Effector memory CD4-positive, alpha-beta T cell (primary cell): ENCODE measurements at places on chromosomes 7 and 10.

DNA sequence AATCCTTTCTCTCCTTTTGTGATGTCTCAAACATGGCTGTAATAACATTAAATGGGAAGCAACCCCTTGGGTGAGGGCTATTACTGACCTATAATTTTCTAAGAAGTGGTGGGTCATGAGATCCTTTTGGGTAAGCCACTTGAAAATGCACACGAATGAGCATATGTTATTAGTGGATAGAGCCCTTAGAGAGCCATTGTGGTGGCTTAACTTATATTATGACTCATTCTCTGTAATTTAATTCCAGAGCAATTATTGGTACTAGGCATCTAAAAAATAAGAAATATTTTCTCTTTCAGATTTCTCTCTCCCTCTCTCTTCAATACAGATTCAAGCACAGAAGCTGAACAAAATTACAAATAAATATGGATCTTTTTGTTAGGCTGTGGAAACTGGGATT lies 1177.4 kb upstream of the PHF14 start:
- DNase-seq = no peak

GRCh38 chr10:92829042-92829785 lies 19.1 kb upstream of the EXOC6 start:
- no peak for DNase-seq

- no peak for DNase-seq
Measured at GRCh38 chr10:67815571-67816059, 22.4 kb downstream of the DNAJC12 start.

- no peak for DNase-seq
Measured at GRCh38 chr7:109111086-109111485, 541.4 kb downstream of the DNAJB9 start.

- no peak for DNase-seq
Measured at GRCh38 chr10:78462176-78462575, 428.5 kb downstream of the RPS24 start.
